ENCODE measurements at places on chromosomes 12 and 14. TPM values are rescaled to one million over a fixed set of nuclear protein-coding genes. Genes with fewer than 3 reads are reported as not detected.

The POTEM gene
- not detected for total RNA-seq

The CLEC14A gene
- total RNA-seq: 0.31 TPM

The NOVA1 gene
- total RNA-seq: 0.68 TPM

- no peak for DNase-seq
Measured at GRCh38 chr14:40697231-40697630, 909.4 kb upstream of the LRFN5 start.

- no peak for DNase-seq
Measured at GRCh38 chr12:122437656-122438121, 15.2 kb upstream of the CLIP1 start.

DNA sequence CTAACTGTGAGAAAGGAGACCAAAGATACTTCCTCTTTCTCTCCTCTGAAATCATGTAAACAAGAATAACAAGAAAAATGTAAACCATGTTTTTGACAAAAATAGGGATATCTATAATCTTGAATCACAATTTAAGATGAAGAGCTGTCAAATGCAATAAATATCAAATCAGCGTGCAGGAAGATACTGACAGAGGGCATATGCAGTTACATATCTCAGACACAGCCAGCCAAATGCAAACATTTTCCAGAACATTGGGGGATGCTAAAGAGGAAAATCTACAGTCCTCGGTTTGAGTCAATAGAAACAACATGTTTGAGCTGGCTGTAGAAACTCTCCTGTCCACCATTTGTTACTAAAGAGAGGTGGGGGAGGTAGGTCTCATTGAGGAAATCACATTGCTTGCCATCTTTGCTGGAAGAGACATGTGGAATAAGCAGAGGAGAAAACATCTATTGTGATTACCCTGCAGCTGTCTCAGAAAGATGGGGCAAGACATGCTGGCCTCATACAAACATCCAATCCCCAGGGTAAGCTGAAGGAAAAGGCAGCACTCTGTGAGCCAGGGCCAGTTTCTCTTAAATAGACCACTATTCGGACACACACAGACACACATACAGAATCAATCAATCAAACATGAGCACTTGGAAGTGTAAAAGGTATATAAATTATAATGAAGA, 43.5 kb downstream of the CNTN1 start:
- no peak for DNase-seq

DNA sequence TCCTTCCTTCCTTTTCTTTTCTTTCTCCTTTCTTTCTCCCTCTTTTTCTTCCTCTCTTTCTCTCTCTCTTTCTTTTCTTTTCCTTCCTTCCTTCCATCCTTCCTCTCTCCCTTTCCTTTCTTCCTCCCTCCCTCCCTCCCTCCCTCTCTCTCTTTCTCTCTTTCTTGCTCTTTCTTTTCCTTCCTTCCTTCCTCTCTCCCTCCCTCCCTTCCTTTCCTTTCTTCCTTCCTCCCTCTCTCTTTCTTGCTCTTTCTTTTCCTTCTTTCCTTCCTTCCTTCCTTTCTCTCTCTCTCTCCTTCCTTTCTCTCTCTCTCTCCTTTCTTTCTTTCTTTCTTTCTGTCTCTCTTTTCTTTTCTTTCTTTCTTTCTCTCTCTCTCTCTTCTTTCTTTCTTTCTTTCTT, 207.6 kb downstream of the ATP23 start:
- DNase-seq: no peak

DNA sequence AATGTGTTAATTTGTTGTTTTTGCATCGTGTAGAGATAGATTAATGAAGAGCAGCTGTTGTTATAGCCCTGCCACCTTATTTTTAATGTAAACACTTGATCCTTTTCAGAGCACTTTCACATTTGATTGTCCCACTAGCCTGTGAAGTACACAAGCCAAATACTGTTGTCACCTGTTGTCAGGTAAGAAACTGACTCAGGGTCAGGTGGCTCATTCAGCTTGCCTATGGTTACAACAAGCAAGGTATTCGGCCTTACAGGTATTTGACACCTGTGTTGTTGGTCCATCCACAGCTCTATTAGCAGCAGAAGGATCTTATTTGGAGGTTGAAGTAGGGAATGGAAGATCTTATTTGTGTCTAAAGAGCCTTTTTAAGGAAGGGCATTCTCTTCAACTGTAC, 108.9 kb downstream of the GPR135 start:
- DNase-seq: no peak
